AG09319 (cell line): ENCODE measurements at places on chromosomes 5 and 9.

- no peak for DNase-seq
Observed at GRCh38 chr5:15966066-15966640, 213.4 kb downstream of the MARCHF11 start.

DNA sequence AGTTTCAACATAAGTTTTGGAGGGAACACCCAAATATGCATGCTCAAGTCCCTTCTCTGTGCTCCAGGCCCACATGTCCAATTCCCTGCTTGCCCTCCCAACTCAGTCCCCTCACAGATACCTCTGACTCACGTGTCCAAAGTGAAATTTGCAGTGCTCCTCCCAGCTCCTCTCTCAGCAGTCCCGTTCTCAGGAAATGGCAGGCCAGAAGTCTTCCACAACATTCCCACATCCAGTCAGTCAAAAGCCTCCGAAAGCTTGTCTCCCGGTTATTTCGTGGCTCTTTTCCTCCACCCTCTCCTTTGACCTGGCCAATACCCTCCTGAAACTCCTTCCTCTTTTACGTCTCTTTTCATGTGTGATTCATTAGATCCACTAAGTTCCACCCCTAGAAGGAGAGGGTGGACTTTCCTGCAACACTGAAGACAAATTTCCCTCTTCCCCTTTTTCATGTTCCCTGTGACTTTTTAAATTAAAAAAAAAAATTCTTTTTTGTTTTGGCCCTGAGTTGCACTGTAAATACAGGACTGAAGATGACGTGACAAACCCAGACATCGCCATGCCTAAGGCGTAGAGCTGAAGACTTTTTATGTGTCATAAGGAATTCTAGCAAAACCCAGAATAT lies 12.8 kb upstream of the MGAT1 start:
- DNase-seq, result no peak

DNA sequence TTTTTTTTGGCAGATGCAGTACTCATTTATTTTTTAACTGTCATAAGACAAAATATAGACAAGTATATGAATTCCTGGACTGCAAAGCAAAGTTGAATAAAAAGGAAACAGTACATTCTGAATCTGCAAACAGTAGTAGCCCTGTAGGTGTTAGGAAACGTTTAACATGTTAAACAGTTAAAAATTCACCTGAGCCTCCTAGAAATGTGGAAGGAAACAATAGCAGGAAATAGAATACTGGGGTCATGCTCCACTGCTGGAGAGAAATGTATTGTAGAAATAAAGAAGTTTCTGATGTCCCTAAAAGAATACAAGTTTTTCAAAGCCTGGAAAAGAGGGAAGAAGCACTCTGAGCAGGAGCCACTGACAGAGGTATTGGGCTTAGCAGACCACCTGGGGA lies 866.0 kb downstream of the PTPRD start:
- DNase-seq, result no peak

DNA sequence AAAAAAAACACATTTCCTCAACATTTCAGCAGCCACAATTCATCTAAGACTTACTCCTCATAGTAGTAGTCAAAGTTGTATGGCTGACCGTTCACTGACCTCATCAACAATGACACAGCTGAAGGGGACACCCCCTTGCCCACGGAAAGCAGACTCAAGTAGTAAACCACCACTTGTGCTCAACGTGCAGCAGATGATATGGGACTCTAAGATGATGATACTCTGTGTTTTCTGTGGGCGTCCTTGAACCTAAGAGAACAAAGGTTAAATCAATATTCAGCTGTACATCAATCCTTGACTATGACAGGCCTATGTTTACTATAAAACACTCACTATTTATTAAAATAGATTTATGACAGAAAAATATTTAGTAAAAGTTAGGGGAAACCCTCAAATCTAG lies 71.6 kb downstream of the SETX start:
- no peak for DNase-seq

GRCh38 chr9:6961845-6962522 lies 204.2 kb downstream of the KDM4C start:
- no peak for DNase-seq

DNA sequence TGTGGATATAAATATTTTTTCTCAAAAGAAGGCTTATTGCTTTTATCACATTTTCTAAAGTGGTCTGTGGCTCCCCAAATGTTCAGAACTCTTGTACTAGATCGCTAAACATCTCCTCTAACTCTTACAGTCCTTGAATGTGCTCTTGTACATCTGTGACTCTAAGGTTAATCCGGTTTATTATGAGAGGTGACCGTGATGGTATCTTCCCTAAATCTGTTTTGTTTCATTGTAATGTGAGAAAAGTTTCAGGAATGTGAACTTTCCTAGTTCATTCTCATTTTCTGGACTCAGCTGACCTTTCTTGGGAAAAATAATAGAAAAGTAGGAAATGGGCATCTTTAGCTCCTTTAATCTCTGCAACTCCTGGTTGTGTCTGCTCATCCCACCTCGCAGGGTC lies 94.5 kb upstream of the CD180 start:
- no peak for DNase-seq
